ENCODE measurements at places on chromosomes 2 and 18.
A peak's percentile ranks its signal among the peaks of the same experiment; 100 is the strongest.

DNA sequence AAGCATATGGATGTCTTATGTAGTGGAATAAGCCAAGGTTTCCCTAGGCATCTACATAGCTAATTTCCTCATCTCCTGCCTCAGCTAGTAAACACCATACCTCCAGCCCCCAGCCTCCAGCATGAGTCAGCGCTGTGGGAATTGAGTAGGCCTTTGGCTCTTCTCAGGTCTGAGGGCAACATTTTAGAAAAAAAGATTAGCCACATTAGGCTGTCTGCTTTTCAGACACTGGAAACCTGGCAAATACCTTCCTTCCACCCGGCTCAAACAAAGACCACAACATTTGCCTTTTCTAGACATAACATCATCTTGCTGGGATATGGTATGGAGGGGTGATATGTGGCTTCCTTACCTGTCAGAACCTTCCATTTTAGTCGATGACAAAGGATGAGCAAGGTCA is 6.1 kb upstream of the CCDC195 start:
- no peak for DNase-seq

DNA sequence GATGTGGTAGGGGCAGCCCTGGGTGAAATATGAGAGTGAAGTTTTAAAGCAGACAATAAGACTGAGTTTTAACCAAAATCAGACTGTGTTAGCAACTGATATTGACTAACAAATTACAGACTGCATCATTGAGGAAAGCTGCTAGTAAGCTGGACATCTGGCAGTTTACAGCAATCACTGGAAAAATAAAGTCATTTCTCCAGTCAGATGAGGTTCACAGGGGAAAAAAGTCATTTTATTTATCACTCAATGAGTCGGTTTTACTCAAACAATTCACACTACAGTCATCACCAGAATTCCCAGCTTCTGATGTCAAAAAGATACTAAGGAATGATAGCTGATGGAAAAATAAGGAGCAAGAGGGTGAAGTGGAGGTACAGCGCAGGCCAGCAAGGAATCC is 10.5 kb upstream of the TMEM177 start:
- DNase-seq: no peak

DNA sequence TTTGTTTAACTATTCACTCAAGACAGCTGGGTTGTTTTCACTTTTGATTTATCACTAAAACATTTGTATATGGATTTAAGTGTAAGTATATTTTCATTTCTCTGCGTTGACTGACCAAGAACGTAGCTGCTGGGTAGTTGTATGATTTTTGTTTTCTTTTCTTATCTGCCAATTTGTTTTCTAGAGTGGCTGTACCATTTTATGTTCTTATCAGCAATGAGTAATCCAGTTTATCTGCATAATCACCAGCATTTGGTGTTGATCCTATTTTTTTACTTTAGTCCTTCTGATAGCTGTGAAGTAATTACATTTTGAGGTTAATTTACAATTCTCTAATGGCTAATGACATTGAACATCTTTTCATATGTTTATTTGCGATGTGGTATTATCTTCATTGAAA is 1178.4 kb upstream of the TMEFF2 start:
- no peak for DNase-seq

GRCh38 chr2:31197166-31197565 is 20.1 kb downstream of the CAPN14 start:
- DNase-seq: no peak

GRCh38 chr2:30448866-30449265 is 1.8 kb downstream of the LCLAT1 start:
- DNase-seq: no peak

GRCh38 chr2:36564377-36564930 is 33.5 kb downstream of the FEZ2 start:
- DNase-seq: no peak

- peak; percentile 63 for DNase-seq
Measured at GRCh38 chr2:84938194-84938879, 32.6 kb upstream of the KCMF1 start.

GRCh38 chr2:176584333-176584732 is 315.1 kb downstream of the MTX2 start:
- no peak for DNase-seq

DNA sequence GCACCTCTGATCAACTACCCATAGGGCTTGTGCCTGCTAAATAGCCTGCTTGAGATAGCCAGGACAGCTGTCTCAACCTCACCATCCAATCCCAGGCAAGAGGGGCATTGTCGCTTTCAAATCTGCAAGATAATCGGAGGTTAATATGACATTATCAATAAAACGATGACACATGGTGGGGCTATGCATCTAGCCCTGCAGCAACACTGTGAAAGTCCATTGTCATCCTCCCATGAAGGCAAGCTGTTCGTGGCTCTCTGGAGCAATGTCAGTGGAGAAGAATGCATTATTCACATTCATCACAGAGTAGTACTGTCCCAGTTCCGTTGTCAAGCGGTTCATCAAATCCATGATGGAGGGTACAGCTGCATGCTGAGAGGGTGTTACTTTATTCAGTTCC is 18.9 kb upstream of the KLHL23 start:
- DNase-seq: no peak

- no peak for DNase-seq
Measured at GRCh38 chr2:180819106-180819505, 161.3 kb upstream of the UBE2E3 start.
